ENCODE measurements at places on chromosomes 6 and 20.

DNA sequence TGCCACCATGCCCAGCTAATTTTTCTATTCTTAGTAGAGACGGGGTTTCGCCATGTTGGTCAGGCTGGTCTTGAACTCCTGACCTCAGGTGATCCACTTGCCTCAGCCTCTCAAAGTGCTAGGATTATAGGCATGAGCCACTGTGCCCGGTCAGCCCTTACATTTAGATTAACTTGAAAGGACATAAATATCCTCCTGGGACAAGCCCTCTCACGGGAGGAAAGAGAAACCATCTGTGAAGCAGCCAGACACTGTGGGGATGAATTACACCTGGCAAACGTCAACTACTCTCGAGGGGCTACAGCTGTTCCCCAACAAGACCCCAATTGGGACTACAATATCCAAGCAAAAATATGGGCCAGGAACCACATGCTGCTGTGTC, 32.7 kb upstream of the SAMHD1 start:
- no peak for DNase-seq

DNA sequence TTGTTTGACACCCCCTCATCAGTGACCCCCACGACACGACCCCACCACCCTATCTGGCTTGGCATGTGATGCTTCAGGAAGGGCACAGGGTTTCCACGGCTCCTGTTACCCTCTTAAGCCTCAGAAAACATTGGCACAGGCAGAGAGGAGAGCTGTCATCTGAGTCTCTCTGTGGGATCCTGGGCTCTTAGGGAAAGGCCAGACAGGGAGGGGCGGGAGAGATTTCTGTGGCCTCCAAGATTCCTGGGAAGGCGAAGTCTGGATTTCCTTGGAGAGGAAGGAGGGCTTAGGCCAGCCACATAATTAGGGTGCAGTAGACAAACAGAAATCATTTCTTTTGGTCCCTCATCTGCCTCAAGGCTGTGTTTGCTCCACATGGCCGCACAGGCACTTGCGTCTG, 191.6 kb upstream of the SNX9 start:
- no peak for DNase-seq

GRCh38 chr6:160781298-160781697, 79.3 kb downstream of the PLG start:
- DNase-seq: no peak

- peak; percentile 9 for DNase-seq
Observed at GRCh38 chr6:150195996-150196417, 53.2 kb downstream of the PPP1R14C start.

- peak; percentile 38 for DNase-seq
Observed at GRCh38 chr6:93423542-93423941, 4.2 kb upstream of the EPHA7 start.

GRCh38 chr20:17825252-17825959, 125.6 kb downstream of the BANF2 start:
- DNase-seq: no peak

GRCh38 chr6:3731700-3732099, 19.8 kb downstream of the PXDC1 start:
- peak; percentile 38 for DNase-seq

- DNase-seq: no peak
Observed at GRCh38 chr6:157240960-157241311, 82.4 kb downstream of the TMEM242 start.

DNA sequence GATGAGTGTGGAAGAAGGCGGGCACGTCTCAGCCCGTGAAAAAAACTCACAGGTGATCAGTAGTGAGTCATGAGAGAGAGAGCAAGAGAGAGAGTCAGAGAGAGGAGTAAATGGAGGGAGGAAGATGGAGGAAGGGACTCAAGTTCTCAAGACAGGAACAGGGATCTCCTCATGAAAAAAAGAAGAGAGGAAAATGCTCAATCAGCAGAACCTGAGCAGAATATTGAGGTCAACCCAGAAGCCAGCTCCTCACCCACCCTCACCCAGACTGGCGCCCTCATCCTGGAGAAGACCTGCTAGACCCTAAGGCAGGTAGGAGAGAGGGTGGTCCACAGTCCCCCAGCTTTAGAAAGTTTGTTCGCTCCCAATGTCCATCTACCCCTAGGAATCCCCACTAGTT, 4.8 kb downstream of the UBD start:
- DNase-seq: no peak

DNA sequence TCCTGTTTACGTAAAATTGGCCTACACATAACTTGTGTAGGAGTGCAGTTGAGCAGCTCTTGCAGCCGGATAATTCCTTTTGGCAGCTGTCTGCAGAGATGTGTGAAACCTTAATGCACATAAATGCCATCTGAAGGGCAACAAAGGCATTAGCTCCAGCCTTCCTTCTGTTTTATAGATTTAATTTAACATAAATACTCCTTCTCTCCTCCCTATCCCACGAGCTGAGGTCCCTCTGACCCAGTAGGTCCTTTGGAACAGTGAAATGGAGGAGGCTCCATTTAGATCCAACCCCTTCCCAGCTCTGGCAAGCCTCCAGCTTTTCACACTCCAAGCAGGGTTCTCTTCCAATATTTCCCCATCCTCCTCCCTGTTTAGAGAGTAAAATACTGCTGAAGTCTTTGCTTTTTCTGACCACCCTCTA, 6.5 kb downstream of the PLEKHG1 start:
- no peak for DNase-seq

GRCh38 chr6:163626073-163626867, 211.8 kb downstream of the QKI start:
- no peak for DNase-seq

GRCh38 chr20:32111753-32112152, 2.2 kb downstream of the TM9SF4 start:
- DNase-seq: no peak

DNA sequence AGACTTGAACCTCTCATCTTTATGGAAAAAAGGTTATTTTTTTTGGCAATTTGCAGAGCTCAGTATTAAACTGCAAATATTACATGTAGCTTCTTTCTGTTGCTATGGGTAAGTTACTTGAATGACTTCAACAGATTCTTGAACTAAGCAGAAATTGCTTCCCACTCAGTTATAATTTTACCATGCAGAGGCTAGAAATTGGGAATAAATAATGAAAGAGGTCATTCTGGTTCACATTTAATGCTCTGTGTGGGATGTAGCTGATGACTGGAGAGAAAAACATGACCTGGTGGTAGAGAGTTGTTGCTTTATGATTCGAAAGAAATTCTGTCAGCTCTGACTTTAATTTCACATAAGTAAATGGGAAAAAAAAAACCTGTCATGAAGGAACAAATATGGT, 16.8 kb upstream of the ADGB start:
- DNase-seq: no peak

GRCh38 chr6:135145063-135145800, 35.9 kb upstream of the MYB start:
- DNase-seq: peak; percentile 100

- DNase-seq: no peak
Observed at GRCh38 chr6:54981276-54981609, 134.7 kb downstream of the FAM83B start.

DNA sequence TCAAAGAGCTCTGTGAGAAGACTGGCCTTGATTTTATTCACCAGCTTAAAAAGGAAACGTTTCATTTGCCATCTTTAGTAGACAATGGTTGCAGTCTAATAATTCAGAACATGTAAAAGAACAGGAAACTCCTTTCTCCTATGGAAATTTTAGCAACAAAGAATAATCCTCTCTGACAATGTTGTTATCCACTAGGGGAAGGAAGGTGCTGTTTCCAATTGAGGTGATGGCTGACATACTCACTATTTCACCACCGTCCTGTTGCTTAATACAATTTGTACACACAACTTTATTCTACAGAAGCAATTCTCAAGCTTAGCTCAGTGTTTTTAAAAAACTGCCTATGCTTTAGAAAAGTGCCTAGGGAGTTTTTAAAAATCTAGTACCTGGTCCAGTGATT, 192.7 kb downstream of the ARHGAP18 start:
- DNase-seq: no peak

- no peak for DNase-seq
Observed at GRCh38 chr6:155346957-155347356, 32.7 kb upstream of the TFB1M start.

DNA sequence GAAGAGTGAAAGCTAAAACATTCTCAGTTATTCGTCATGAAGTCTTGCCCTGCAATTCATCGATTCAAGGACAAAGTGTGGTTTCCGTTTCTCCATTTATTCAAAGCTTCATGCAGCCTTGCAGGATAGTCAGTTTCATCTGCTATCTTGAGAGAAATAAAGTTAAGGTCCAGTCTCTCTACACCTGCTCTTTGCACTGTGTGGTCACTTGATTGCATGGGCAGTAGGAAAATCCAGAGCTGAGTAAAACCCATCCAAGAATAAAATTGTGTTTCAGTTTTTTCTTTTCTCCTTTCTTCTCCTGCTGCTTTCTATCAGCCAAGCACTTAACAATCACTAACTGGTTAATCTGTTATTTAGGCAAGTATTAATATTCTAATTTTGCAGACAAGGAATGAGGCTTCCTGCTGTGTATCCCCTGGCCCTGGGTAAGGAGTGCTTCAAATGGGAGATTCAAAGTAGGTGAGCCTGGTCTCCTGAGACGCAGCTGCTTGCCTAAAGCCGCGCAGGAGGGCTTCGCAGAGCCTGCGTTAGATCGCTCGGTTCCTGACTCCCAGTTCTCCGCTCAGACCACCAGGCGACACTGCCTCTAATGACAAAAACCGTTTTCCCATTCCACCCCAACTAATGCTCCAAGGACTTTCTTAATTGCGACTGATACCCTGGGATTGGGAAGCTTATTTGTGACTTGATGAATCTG, 808.3 kb downstream of the TFAP2A start:
- no peak for DNase-seq

GRCh38 chr20:16451001-16451400, 122.2 kb downstream of the KIF16B start:
- DNase-seq: no peak

DNA sequence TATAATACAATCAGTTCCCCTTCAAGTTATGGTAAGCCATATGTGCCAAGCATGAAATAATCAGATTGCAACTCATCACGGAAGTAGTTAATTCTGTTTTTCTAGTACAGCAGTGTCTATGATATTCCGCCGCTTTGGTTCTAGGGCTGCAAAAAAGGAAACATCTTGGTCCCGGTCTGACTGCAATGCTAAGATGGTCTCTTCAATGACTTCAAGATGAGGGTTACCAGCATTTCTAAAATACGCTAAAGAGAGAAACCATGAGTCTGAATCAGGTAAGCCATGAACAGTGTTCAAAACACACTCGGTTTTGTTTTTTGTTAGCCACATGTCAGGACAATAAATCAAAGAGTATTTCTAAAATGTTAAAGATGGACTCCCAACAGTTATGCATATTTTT, 3.2 kb upstream of the ANKRD60 start:
- peak; percentile 28 for DNase-seq

- no peak for DNase-seq
Observed at GRCh38 chr6:47235964-47236760, 73.5 kb downstream of the TNFRSF21 start.

GRCh38 chr20:24633521-24633920, 164.1 kb downstream of the SYNDIG1 start:
- DNase-seq: no peak

DNA sequence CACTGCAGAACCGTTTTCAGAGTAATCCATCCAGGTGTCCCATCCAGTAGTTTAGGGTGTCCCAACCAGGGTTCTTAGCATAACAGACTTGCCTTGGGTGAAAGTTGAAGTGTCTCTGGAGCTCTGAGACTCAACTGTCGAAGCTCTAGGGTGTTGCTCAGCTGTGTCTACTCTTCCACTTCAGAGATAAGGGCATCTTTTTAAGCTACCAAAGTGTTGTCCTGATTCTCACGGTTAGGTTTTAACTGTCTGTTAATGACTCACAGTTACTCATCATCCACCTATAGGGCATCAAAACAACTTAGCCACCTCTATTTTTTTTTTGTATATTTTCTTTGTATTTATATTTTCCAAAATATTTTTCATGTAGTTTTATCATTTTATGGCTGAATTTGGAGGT, 36.9 kb upstream of the TBX18 start:
- no peak for DNase-seq

- DNase-seq: no peak
Observed at GRCh38 chr20:63249891-63250290, 4.4 kb downstream of the NKAIN4 start.

DNA sequence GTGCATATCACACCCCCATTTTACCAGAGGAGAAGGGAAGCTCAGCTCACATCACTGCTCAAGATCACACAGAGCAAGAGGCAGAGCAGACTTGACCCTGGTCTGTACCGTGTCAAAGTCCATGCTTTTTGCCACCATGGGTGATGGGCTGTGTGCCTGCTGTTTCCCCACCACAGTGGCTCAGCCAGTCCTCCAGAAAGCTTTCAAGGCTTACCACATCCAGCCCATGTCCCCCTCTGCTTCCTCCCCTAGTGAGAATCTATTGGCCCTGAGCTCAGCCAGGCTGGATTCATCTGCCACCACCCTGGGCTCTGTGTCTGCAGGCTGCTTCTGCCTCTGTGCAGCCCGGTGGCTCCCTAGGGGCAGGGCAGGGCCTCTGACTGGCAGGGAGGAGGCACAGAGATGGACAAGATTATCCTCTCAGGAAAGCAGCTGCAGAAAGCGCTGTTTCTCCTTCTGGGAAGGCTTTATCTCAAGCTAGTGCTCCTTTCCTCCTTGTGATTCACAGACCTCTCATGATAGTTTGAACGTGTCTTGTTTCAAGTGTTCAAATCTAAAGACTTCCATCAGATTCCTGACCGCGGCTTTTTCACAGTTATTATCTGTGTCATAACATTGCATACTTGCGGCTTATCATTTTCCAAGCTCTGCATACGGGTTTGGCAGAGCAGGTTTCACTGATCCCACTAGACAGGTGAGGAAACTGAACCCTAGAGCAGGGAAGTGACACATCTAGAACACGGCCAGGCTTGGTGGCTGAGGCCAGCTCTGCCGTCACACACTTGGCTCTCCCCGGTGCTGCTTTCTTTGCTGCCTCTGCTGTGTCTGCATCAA, 37.4 kb downstream of the VEGFA start:
- DNase-seq: peak; percentile 66

DNA sequence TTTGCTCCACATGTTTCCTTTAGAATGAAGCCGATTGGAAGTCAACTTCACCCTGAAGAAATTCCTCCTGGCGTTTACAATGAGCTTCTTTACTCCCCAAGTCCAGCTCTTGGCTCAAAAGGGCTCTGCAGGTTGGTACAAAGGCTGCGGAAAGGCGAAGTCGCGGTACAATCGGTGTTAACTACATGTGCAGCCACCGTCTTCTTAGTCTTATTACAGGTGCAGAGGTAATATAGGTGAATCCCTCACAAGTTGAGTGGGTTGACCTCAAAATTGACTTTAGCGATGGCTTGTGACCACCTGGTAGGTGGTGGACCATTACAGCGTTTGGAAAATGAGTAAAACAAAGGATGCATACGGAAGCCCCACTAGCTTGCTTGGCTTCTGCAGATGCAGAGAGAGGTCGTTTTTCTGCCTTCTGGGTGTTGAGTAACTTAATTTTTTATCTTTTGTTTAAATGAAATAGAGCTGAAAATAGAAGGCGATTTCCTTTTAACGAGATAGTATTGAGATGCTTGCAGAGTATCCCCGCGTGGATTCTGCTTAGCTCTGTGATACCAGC, 98.0 kb downstream of the TRIM27 start:
- DNase-seq: no peak

GRCh38 chr20:35511814-35512420, 17.5 kb downstream of the C20orf173 start:
- DNase-seq: peak; percentile 9

GRCh38 chr6:113578691-113579090, 278.5 kb upstream of the MARCKS start:
- no peak for DNase-seq

All from NCI-H526 treated with DMSO at 0.1 percent for 48 hours (cell line).